ENCODE measurements at places on chromosomes 11 and 22.
A peak's percentile ranks its signal among the peaks of the same experiment; 100 is the strongest.

GRCh38 chr11:119134389-119134978 is 13.1 kb downstream of the HINFP start:
- no peak for DNase-seq

- no peak for DNase-seq
Measured at GRCh38 chr11:26649884-26650283, 72.0 kb downstream of the SLC5A12 start.

- DNase-seq = no peak
Measured at GRCh38 chr11:27513389-27513788, 6.8 kb upstream of the LIN7C start.

GRCh38 chr11:432501-433100 is 9.2 kb downstream of the ANO9 start:
- no peak for DNase-seq

- DNase-seq = no peak
Measured at GRCh38 chr11:844693-845644, 2.3 kb downstream of the TSPAN4 start.

DNA sequence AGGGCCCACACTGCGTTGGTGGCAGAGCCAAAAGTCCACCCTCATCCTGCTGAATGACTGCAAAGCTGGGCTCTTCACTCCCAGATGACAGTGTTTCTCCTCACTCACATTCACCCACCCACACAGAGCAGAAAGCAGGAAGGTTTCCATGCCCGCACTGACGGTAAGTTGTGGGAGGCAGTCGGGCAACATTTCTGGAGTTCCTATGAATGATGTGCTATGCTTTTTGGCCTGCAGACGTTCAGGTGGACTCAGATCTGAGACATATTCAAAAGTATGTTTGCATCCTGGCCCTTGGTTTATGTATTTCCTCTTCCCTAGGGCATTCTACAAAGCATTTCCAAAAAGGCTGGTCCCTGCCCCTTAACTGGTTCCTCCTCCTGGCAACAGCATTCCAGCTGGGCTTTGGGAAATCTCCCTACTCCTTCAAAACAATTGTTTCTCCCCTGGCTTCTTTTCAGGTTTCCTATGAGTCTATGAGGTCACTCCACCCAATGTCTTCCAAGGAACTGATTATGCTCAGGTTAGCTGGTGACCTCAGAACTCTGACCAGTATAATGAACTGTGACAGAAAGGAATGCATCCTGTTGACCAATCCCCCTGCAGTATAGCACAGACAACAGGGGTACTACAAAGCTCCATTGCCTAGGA is 36.4 kb downstream of the PACSIN2 start:
- peak; percentile 47 for DNase-seq

GRCh38 chr11:9771071-9771511 is 107.2 kb downstream of the SWAP70 start:
- no peak for DNase-seq

- no peak for DNase-seq
Measured at GRCh38 chr11:9922806-9923205, 258.9 kb downstream of the SWAP70 start.

- DNase-seq = no peak
Measured at GRCh38 chr11:131644204-131644795, 273.9 kb downstream of the NTM start.

DNA sequence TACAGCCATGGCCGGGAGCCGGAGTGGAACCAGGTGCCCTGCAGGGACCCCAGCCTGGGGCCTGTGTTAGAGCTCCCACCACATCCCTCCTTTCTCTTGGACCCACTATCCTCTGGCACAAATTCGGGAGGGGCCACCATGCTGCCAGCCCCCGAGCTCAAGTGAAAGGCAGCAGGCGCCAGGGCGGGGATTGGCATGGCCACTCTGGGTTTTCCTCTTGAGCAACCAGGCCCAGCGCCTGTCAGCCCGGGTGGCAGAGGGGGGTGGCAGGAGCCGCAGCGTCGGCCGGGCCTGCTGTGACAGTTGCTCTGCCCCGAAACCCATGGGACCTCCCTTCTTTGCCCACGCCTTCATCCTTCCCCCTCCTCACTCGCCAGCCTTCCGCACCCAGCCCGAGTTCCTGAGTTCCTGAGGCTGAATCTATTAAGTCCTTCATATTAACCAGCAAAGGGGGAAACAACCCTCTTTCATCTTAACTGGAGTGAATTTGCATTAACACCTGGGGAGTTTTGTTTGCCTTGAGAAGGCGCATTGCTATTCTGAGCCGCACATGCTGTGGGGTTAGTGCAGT is 16.8 kb upstream of the CABP7 start:
- DNase-seq = no peak

GRCh38 chr22:41919357-41920224 is 4.7 kb upstream of the SHISA8 start:
- no peak for DNase-seq

DNA sequence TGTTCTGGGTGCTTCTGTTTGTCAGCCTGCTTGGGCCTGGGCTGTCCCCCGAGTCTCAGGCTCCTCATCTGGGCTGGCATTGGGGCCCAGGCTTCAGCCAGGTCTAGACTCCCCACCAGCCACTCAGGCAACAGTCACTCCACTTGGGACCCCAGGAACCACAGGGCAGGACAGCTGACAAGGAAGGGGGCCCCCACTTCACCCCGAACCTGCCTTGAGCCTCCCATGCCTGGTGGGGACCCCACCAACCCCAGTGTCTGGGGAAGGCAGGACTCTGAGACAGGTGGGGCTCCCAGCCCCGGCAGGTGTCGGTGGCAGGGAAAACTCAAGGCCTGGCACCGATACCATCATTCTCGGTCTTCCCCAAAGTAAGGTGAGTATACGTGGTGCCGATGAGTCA is 11.7 kb upstream of the LTO1 start:
- DNase-seq = no peak

GRCh38 chr22:22167791-22168189 is 76.8 kb upstream of the VPREB1 start:
- no peak for DNase-seq

Data from posterior cingulate gyrus (tissue), 11 donors.